ENCODE measurements at places on chromosomes 7 and 10. TPM values are rescaled to one million over a fixed set of nuclear protein-coding genes. Genes with fewer than 3 reads are reported as not detected.
A peak's percentile ranks its signal among the peaks of the same experiment; 100 is the strongest.

DNA sequence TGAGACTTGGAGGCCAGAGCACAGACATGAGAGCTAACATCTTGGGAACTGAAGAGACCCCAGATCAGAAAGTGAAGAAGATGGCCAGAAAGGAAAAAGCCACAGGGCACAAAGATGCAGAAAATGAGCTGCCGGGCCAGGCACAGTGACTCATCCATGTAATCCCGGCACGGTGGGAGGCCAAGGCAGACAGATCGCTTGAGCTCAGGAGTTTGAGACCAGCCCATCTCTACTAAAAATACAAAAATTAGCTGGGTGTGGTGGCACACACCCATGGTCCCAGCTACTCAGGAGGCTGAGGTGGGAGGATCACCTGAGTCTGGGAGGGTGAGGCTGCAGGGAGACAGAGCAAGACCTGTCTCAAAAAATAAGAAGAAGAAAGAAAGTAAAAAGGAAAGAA is 81.4 kb upstream of the MGMT start:
- no peak for DNase-seq

- no peak for DNase-seq
These were observed 83.4 kb downstream of the ZRANB1 start for GRCh38 chr10:125025341-125025740.

Gene LEP
- 0.13 TPM for total RNA-seq

- DNase-seq = no peak
These were observed 9.4 kb downstream of the HNRNPF start for GRCh38 chr10:43399320-43400310.

- no peak for DNase-seq
These were observed 588.0 kb upstream of the LRRN3 start for GRCh38 chr7:110502888-110503465.

DNA sequence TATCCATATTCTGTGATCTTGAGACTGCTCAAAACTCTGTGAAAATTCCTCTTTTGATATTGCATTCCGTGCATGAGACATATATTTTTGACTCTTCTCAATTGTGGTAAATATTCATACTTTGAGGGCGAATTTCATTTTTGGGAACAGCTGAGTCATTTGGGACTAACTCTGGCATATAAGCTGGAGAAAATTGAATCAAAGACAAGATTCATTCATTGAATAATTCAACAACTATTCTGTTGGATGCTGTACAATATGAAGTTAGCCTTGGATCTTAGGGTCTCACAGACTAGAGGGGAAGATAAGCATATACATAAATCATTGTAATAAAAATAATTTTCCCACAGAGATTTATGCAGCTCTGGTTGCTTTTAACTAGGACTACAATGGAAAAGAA is 183.2 kb upstream of the NEBL start:
- no peak for DNase-seq

Gene PRKG1
- 30.1 TPM for total RNA-seq

GRCh38 chr7:81769891-81770727 is at the start of gene HGF:
Gene HGF (minus strand): TSS chr7:81770047. CDS start chr7:81769971, 76 bp downstream.
- DNase-seq = peak; percentile 65

GRCh38 chr7:36575832-36576231 is 148.5 kb downstream of the AOAH start:
- DNase-seq = no peak

- DNase-seq = no peak
These were observed 448.1 kb upstream of the PODXL start for GRCh38 chr7:132004529-132004928.

DNA sequence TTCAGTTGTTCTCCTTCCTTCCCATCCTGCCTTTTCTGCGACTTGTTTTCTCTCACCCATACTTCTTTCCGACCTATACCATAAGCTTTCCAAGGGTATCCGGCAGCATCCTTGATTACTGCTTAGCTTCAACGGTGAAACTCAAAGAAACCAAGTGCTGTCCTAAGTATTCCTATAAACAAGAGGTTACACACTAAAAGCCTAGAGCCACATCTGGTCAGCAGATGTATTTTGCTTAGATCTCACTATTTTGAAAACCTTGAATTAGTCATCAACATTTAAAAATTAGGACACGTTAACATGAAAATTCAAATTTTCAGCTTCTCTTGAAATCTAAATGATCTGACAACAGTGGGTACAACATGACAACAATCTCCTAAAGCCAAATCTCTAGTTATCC is 20.0 kb downstream of the ARHGAP21 start:
- DNase-seq = no peak

GRCh38 chr10:125084614-125085257 is 75.6 kb downstream of the CTBP2 start:
- peak; percentile 86 for DNase-seq

- no peak for DNase-seq
These were observed 132.7 kb downstream of the SH3PXD2A start for GRCh38 chr10:103722632-103723031.

Gene CDK1
- total RNA-seq = 13.8 TPM

- no peak for DNase-seq
These were observed 104.2 kb downstream of the ADK start for GRCh38 chr10:74255214-74255613.

Gene CTNNA3
- 86.4 TPM for total RNA-seq

DNA sequence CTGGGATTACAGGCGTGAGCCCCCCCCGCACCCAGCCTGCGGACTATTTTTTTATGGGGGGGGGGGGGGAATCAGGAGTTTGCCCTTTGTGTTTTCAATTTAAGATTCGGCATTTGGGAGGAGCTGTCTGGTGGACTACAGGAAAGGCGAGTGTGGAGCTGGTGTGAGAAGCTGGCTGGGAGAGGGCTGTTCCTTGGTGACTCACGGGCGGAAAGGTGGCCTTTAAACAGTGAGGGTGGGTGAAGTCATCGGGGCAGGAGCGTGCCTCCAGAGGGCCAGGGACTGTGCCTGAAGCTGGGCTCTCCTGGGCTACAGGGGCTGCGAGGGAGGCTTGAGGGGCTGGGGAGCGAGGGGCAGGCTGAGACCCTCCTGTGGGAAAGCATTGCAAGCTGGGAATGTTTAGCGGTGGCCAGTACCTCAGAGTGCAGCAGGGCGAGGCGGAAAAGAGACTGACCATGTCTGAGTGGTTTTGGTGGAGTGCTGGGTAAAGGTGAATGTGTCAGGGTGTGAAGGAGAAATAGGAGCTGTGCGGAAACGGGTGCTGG is 39.7 kb upstream of the ZNF32 start:
- DNase-seq = no peak

DNA sequence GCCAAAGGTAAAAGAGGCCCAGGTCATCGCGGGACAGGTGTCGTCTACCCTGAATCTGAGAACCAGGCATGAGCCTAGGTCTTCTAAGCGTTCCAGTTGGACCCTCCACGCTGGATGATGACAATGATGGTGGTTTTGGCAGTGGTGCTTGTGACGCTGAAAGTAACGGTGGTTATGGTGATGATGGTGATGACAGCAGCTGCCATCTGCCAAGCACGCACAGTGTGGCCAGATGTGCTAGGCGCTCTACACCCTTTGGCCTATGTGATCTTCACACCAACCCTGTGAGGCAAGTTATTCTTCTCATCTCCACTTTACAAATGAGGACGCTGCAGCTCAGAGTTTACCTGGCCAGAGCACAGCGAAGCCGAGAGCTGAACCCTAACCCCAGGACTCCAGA is 93.9 kb downstream of the FAM53B start:
- no peak for DNase-seq

- no peak for DNase-seq
These were observed 27.0 kb downstream of the GTF2I start for GRCh38 chr7:74684473-74684872.

Measured in heart left ventricle (tissue), 16 donors.